NCI-H1694 treated with DMSO at 0.1 percent for 48 hours (cell line): ENCODE measurements at places on chromosomes 13 and 19.
A peak's percentile ranks its signal among the peaks of the same experiment; 100 is the strongest.

DNA sequence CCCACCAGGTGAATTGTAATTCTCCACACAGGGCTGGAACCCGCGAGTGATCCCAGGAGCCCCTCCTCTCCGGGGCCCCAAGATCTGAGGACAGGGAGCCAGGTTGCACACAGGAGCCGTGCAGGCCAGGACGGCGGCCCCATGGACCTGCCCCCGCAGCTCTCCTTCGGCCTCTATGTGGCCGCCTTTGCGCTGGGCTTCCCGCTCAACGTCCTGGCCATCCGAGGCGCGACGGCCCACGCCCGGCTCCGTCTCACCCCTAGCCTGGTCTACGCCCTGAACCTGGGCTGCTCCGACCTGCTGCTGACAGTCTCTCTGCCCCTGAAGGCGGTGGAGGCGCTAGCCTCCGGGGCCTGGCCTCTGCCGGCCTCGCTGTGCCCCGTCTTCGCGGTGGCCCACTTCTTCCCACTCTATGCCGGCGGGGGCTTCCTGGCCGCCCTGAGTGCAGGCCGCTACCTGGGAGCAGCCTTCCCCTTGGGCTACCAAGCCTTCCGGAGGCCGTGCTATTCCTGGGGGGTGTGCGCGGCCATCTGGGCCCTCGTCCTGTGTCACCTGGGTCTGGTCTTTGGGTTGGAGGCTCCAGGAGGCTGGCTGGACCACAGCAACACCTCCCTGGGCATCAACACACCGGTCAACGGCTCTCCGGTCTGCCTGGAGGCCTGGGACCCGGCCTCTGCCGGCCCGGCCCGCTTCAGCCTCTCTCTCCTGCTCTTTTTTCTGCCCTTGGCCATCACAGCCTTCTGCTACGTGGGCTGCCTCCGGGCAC is 3.9 kb downstream of the FFAR1 start:
- DNase-seq = no peak

GRCh38 chr19:750640-751423 is at the start of gene MISP:
MISP (plus strand) TSS chr19:751112; CDS start chr19:756947, 5,835 bp downstream.
- no peak for DNase-seq

- no peak for DNase-seq
These were observed 9.4 kb downstream of the LTBP4 start for GRCh38 chr19:40610396-40611064.

- DNase-seq = no peak
These were observed 91.8 kb downstream of the COL4A2 start for GRCh38 chr13:110398564-110399507.

- DNase-seq = no peak
These were observed 4.5 kb downstream of the BCL3 start for GRCh38 chr19:44752816-44753625.

GRCh38 chr13:44661936-44662335 is 85.8 kb upstream of the TSC22D1 start:
- no peak for DNase-seq

GRCh38 chr13:44104197-44104490 is 224.4 kb downstream of the LACC1 start:
- peak; percentile 93 for DNase-seq

DNA sequence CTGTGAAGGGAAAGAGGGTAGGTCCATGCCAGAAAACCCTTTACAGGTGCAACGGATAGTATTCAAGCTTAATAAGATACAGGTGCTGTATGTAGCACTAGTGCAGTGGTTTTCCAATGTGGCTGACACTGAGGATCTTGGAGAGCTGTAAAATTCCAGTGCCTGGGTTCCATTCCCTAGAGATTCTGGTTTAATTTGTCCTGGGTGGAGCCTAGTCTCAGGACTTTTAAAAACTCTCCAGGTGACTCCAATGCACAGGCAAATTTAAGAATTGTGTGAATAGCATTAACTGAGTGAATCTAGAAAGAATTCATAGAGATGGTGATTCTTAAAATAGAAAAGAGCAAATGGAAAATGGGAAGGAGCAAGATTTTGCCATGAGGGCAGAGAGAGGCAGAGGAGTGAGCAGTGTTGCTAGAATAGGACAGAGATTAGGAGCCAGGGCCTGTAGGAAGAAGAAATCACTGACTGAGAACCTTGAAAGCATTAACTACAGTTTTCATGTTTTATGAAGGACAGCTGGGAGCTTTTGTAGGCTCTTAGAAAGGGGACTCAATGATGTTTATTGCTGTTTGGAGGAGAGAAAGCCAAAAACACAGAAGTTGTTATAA is 261.8 kb downstream of the DLEU7 start:
- DNase-seq = no peak

- DNase-seq = no peak
These were observed 256.0 kb upstream of the IRS2 start for GRCh38 chr13:110042253-110042950.

DNA sequence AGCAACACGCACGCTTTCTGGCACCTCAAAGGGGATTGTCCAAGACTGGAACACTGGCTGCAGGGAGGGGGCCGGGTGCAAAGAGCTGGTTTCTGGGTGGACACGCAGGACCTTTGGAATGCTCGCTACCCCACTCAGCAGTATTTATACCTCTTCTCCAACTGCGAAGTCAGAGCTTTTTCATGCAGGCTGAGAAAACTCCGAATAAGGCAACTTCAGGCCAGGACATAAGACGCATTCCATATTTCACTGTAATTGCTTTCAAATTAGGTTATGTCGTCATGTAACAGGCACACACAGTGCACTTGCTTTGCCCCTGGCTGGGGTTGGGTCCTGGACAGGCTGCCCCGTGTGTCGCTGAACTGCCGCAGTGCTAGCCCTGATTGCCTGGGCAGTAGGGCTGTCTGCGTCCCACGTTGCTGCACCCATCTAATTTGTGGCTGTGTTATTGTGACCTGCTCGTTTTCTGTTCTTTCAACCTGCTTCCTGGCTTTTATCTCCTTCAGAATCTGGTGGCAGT is 44.5 kb downstream of the ACTN4 start:
- no peak for DNase-seq
